ENCODE measurements at places on chromosomes 3 and 15. TPM values are rescaled to one million over a fixed set of nuclear protein-coding genes. Genes with fewer than 3 reads are reported as not detected.

- no peak for DNase-seq
Measured at GRCh38 chr3:52367891-52368880, 52.1 kb downstream of the DNAH1 start.

DNA sequence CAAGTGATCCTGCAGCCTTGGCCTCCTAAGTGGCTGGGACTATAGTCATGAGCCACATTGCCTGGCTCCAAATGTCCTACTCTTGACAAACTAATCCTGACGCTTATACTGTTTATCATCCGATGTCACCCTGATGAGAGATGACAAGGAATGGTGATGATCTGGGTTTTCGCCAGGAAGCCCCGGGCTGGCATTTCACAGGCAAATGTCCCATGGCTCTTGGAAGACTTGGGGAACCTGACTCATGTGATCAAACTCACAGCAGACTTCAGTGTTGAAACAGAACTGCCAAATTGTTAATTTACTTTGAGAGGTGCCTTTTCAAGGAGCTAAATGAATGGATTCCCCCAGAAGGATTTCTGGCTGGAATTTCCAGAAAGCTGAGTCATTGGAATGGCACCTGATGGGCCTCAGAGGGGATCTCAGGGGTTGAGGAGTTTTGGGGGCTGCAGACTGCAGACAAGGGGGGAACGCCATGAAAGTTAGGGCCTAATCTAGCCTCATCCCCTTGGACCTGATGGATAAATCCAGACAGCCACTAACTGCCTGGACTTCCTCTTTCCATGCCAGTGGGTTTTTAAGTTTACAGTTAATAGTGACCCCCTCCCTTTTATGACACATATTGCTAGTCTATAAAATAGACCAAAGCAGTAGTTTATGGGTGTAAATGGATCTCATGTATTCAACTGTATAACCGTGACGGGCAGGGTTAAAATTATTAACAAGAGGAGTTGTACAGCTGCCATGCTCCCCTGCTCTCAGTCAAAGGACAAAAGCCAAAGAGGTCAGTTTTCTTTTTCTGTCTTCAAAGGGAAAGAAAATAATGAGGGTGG lies 146.6 kb downstream of the CHSY1 start:
- no peak for DNase-seq

LMAN1L gene
- not detected for total RNA-seq

ZNF80 gene
- not detected for total RNA-seq

- no peak for DNase-seq
Measured at GRCh38 chr3:174132421-174133042, 726.6 kb upstream of the NAALADL2 start.

- DNase-seq = no peak
Measured at GRCh38 chr3:53104762-53105161, 25.5 kb downstream of the RFT1 start.

GRCh38 chr3:134239538-134239937 lies 11.1 kb downstream of the RYK start:
- DNase-seq = no peak

- DNase-seq = no peak
Measured at GRCh38 chr3:150090006-150090405, 119.3 kb upstream of the PFN2 start.

KBTBD13 gene
- total RNA-seq = not detected

GRCh38 chr3:185631108-185631507 lies 45.0 kb downstream of the SENP2 start:
- DNase-seq = no peak

CFAP100 gene
- not detected for total RNA-seq

- no peak for DNase-seq
Measured at GRCh38 chr3:104554425-104554824, 812.3 kb upstream of the ALCAM start.

DNA sequence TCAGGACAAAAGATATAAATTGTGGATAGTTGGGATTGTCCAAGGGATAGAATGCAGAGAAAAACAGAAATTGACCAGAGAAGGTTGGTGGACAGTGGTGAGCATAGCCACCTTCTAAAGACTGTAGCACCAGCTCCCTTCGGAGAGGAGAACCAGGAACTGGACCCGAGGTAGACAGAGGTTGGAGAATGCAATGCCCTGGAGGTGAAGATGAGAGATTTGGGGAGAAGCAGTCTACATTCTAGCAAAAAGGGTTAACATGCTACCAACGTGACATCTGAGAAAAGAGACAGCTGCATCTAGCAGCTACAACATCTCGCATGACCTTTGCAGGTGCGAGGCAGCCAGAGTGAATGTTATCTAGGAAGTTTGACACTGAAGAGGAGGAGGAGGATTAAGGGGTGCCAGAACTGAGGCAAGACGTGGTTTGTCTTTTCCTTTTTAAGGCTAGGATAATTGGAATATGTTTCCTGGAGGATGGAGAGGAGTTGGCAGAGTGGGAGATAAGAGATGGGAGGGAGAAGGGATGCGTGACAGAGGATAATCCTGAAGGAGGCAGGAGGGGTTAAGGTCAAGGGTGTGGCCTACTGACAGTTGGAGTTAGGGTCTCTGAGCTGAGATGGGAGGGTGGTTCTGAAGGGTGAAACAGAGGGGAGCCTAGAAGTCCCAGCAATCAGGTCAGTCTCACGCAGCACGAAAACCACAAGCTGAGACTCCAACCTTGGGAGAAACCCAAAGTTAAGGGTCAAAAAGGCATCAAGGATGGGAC lies 103.7 kb upstream of the NR2E3 start:
- no peak for DNase-seq

BCHE gene
- 6.8 TPM for total RNA-seq

- DNase-seq = no peak
Measured at GRCh38 chr3:30649572-30650318, 43.3 kb downstream of the TGFBR2 start.

ZNF385D gene
- 9.4 TPM for total RNA-seq

DNA sequence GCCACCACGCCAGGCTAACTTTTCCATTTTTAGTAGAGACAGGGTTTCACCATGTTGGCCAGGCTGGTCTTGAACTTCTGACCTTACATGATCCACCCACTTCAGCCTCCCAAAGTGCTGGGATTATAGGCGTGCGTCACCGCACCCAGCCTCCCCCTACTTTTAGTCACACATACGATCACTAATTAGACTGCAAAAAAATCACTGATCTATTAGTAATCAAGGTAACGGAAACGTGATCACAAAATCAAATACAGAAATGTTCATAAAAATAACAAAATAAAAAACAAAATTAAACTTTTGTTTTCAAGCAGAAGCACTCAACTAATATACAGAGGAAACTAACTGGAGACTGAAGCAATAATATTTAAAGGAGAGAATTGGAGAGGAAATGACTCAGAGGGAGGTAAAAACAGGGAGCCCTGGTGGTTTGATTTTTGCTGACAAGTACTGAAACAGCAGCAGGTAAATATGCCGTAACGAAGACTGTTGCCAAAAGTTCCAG lies 4.6 kb downstream of the WDR53 start:
- DNase-seq = no peak

DNA sequence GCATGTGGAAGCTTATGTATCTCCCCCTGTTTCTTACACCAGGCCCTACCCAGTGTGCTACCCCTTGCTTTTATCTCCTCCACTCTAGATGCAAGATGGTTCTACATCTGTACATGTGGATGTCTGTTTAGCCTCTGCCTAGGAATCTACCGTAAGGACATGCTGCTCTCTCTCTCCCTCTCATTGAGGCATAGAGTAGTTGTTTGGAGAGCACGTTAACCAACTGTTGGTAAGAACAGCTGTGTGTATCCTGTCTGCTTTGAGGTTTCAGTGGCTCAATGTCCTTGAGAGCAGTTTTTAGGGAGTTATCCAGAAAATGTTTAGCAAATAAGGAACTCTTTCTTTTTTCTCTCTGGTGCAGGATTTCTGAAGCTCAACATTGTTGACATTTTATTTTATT lies 152.8 kb downstream of the DNAJB8 start:
- DNase-seq = no peak

GRCh38 chr3:64490180-64490724 lies 197.5 kb downstream of the ADAMTS9 start:
- DNase-seq = no peak

DNA sequence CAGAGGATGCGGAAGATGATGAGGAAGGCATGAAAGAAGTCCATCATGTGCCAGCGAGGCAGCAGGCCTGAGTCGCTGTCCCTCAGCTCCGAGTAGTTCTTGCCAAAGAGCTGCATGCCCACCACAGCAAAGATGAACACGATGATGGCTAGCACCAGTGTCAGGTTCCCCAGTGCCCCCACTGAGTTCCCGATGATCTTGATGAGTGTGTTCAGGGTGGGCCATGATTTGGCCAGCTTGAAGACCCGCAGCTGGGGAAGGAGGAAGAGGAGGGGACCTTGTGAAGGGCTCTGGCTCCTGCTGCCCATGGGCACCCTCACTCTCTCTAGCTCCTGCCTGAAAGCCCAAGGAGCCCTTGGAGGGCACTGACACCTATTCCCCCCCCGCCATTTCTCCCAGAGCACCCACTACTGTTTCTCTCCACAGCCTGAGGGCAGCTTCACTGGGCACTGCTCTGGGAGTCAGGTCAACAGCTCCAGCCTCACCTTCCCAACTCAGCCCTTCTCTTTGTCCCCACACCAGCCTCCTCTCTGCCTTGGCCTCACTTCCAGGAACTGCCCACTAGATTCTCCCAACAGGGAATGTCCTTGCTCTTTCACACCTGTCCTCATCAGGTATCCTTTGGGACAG lies 63.6 kb downstream of the SCN5A start:
- peak; percentile 37 for DNase-seq

DNA sequence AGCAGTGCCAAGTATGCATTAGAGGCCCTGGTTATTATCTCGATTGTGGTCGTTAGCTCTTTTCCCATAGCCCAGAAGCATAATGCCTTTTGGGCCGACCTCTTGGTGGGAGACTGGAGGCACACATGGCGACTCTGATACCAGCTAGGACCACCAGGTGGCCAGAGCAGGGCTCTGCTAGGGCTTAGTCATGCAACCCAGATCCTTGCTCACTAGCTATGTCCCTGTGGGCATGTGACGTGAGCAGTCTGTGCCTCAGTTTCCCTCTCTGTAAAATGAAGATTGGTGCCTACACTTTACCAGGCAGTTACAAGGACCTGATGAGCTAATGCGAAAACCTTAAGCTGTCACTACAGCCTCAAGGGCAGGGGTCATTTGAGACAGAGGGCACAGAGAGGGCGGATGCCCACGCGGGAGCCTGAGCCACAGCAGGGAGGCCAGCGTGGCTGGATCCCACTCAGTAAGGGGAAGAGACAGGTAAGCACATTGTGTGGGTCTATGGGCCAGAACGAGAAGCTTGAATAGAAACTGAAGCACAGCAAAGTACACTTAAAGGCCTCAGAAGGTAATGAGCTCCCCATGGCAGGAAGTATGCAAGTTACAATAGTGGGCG lies 8.8 kb downstream of the KLF15 start:
- DNase-seq = no peak

SELENOS gene
- 78.5 TPM for total RNA-seq

GRCh38 chr15:44468709-44469385 lies 41.4 kb downstream of the CTDSPL2 start:
- DNase-seq = no peak
